ENCODE measurements at places on chromosomes 5 and 9. TPM values are rescaled to one million over a fixed set of nuclear protein-coding genes. Genes with fewer than 3 reads are reported as not detected.

DNA sequence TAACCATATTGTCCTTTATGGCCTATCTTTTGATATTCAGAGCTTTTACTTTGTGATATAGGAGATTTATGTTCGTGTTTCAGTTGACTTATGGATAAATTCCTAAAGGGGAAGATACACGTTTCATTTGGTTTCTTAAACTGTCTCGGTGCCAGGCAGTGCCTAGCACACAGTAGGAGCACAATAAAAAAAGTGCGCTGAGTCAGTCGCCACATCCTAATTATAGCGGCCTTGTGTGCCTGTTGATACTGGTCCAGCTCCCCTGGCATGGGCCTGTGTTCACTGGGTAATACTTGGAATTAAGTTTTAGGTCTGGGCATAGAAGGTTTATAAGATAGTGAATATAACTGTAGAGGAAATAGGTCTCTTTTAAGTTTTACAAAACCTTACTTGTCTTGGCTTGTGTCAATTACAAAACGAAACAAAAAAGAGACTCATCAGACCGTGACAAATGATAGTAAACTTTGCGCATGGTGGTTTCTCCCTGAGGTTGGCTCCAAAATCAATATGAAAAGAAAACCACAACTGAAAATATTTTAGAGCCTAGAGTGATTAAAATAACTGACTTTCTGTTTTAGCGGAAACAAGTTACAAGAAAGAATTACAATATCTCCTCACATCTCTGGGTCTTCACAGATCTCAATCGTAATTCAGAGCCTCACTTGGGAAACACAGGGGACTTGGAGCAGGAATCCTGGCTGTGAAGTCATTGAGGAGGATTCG is 84.8 kb downstream of the MVB12B start:
- peak; percentile 53 for DNase-seq
- H3K4me1 ChIP-seq, result peaks cover 17% of the 10 kb centered on the region
- H3K36me3 ChIP-seq, result no peaks in the 10 kb centered on the region
- H3K4me3 ChIP-seq, result peak overlapping the region; percentile 68
- H3K27me3 ChIP-seq, result no peaks in the 10 kb centered on the region

- H3K4me1 ChIP-seq, result no peaks in the 10 kb centered on the region
- no peaks in the 10 kb centered on the region for H3K36me3 ChIP-seq
- H3K27me3 ChIP-seq, result no peaks in the 10 kb centered on the region
- no peak overlapping the region for H3K27ac ChIP-seq
- no peak overlapping the region for H3K4me3 ChIP-seq
These were observed 416.0 kb upstream of the CCNH start for GRCh38 chr5:87828545-87829216.

CDC20B gene
- not detected for total RNA-seq

DNA sequence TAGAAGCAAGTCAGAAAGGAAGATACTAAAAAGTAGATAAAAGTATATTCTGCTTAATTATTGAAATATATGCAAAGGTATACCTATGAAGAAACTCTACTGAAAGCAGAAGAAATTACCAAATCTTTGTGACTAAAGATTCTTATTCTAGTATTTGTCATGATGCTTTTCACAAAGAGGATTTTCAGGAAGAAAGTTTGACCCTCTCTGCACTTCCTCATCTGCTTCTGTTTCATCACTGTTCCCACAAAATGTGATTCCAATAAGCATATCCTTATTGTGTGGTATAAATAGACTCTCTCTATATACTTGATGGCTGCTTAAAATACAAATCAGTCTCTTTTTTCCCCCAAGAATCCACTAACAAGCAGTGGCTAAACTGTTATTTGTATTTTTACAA is 2139.6 kb upstream of the ACO1 start:
- H3K36me3 ChIP-seq, result no peaks in the 10 kb centered on the region
- H3K4me3 ChIP-seq, result no peak overlapping the region
- DNase-seq, result no peak
- H3K27ac ChIP-seq, result no peak overlapping the region
- H3K27me3 ChIP-seq, result no peaks in the 10 kb centered on the region

- no peaks in the 10 kb centered on the region for H3K36me3 ChIP-seq
- no peaks in the 10 kb centered on the region for H3K4me1 ChIP-seq
- no peak overlapping the region for H3K27ac ChIP-seq
- no peak overlapping the region for H3K4me3 ChIP-seq
These were observed 35.8 kb upstream of the MVB12B start for GRCh38 chr9:126290871-126291270.

FOXD4L5 gene
- total RNA-seq, result 0.25 TPM

DNA sequence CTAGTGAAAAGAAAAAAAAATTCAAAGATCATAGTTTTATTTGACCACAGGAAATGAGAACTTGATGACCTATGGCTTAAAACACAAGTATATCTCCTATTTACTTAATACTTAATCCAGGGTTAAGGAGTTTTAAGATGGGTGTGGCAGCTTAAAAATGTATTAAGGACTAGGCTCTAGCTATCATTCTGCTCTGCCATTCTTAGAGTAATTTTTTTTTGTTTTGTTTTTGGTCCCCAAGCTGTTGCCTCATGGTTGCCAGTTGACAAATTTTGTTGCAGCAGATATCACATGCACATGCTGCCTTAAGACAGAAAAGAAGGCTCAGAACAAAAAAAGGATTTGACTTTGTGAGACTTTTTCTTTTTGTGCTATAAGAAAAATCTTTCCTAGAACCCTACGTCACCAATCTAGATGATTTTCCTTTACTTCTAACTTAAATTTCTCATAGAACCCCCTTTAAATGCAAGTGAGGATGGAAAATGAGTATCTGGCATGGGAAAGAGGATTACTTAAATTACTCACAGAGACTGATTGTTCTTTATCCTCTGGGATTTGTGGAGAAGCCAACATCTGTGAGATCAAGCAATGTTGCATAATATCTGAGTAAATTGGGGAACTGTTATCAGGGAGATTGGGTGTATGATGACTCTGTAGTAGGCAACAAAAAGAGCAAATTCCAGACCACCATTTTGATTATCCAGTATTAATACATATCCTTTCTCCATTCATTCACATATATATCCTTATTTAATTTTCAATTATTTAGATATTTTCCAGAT is 364.7 kb upstream of the CD180 start:
- H3K36me3 ChIP-seq, result peaks cover 26% of the 10 kb centered on the region
- no peak overlapping the region for H3K4me3 ChIP-seq
- peaks cover 4% of the 10 kb centered on the region for H3K4me1 ChIP-seq
- DNase-seq, result no peak

DNA sequence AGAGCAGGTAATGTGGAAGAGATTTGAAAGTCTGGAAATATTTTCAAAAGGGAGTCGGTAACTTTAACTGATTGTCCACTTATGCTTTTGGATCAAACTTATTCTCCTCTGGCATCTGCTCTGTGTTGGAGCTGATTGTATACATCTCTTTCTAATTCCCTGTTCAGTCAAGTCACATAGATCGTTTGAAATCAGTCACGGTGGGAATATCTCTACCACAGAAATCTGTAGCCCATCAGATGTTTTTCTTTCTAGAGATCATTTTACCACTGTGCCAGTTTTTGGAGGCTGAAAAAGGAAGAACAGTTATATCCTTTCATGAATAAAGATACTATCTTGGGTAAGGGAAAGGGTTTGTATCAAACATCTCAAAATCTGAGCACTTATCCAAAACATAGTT is 1853.3 kb downstream of the EFNA5 start:
- H3K36me3 ChIP-seq, result no peaks in the 10 kb centered on the region
- DNase-seq, result no peak
- H3K4me3 ChIP-seq, result no peak overlapping the region
- H3K4me1 ChIP-seq, result no peaks in the 10 kb centered on the region
- no peak overlapping the region for H3K27ac ChIP-seq
